ENCODE measurements at places on chromosomes 5 and 9.
A peak's percentile ranks its signal among the peaks of the same experiment; 100 is the strongest.

DNA sequence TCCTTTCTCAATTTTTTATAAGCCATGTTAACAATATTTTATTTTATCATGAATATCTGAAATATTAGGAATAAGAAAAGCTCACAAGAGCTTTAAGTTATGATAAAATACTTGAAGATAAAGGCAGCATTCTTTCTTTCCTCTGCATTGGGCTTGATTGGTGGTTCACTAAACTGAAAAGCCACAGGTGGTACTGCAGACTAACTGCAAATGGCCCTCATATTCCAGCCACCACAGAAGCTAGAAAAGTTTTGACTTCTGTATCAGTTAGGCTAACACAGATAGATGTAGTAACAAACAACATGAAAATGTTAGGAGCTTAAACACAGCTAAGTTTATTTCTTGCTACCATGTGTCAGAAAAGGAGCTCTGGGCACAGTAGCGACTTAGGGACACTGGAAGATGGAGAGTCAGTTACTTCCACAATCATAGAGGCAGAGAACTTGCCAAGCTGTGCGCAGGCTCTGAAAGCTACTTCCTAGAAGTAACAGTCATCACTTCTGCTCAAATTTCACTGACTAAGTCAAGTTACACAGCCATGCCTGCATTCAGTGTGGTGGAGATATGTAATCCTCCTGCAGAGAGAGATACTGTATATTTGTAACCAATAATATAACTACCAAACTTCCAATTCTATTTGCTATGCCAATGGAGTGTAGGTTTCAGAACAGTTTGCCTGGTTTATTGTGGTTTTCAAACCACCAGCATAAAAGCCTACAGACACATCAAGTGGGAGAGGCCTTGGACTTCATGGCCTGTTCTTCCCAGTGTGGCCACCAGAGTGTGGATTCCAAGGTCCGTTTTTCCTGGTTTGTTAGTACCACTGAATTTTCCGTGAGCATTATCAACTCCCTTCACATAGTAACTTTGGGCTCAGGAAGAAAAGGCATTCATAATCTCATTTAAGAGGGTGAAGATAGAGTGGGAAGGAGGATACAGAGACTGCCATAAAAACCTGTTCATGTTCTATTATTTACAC lies 268.3 kb downstream of the PJA2 start:
- DNase-seq = peak; percentile 28

DNA sequence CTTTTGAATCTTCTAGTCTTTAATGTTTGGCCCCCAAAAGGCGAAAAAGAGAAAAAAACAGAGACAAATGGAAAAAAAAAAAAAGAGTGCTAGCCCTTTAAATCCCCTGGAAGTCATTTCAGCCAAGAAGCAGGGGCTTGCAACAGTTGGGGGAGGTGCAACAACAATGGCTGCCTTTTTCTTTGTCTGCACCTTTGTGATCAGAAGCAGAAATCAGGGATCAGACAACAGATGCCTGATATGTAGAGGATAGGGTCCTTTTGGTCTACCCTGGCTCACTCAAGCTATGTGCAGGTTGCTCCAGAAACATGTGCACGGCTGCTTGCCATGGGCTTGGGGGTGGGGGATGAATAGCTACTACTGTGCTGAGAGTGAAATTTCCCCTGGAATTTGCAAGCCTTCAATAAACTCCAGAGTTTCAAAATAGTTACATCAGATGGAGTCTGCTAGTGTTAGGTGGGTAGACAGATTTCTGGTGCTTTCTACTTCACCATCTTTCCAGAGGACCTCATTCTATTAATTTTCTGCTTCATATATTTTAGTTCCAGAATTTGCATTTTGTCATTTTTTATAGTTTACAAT lies 150.9 kb downstream of the FGF18 start:
- DNase-seq = no peak

DNA sequence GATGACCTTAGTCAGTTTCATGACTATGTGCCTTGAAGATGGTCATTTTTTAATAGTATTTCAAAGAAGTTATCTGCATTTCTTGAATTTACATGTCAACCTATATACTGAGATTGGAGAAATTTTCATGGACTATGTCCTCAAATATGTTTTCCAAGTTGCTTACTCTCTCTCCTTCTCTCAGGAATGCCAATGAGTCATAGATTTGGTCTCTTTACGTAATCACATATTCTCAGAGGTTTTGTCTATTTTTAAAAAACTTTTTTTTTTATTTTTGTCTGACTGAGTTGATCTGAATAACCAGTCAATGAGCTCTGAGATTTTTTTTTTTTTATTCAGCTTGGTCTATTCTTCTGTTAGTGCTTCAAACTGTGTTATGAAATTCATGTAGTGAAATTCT lies 374.7 kb upstream of the GRIN3A start:
- DNase-seq = no peak

DNA sequence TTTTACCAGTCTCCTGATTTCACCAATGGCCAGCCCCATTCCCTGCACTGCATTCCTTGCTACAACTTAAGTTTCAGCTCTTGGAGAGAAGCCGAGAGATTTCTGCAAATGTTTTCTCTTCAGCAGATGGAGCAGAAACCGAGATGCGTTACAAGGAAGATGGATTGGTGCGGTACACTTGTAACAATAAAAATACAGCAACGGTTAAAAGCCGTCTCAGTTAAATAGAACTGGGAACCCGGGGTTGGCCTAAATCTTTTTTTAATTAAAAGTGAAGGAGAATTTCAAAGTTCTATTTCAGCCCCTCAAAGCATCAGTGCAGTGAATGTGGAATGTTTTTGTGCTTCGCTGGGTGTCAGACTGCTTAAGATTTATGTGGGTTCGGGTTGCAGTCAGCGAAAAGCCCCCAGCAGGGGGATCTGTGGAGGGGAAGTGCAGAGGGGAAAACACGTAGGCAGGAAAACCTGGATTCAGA lies 19.8 kb downstream of the BRINP1 start:
- no peak for DNase-seq

- peak; percentile 63 for DNase-seq
These were observed 179.0 kb upstream of the MOCS2 start for GRCh38 chr5:53288511-53288910.

- DNase-seq = no peak
These were observed 674.5 kb downstream of the PRELID2 start for GRCh38 chr5:145160679-145161078.

GRCh38 chr9:72443855-72444254 lies 77.6 kb upstream of the TMC1 start:
- DNase-seq = peak; percentile 44

DNA sequence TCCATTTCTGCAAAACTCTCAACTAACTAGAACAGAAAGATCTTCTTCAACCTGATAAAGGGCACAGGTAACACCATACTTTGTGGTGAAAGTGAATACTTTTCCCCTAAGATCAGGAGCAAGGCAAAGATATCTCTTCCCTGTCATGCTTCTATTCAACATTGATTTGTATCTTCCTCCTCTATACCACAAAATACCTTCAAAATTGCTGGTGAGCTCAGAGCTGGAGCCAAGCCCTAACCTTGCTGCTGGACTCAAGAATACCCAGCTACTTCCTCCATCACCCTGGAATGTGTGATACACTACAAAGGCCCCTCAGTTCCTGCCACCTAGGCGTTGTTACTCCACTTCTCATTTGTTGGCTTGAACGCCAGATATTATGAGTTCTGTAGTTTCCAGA lies 499.0 kb downstream of the ACTL7B start:
- no peak for DNase-seq

DNA sequence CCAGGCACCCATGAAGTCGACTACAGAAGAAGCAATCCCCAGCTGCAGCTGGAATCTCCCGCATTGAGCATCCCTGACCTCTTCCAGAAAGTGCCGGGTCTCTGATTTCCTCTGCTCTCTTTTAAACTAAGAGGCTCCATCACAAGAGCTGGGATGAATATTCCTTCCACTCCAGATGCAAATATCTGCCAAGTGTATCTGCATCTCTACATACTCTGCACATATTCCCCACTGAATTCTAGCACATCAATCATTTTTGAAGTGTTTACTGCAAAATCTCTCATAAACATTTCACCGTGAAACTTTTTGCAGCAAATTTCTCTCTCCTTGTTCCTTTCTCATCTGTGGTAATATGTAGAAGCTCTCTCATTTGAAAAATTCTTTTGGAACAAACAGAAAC lies 161.5 kb downstream of the GABRB2 start:
- no peak for DNase-seq

DNA sequence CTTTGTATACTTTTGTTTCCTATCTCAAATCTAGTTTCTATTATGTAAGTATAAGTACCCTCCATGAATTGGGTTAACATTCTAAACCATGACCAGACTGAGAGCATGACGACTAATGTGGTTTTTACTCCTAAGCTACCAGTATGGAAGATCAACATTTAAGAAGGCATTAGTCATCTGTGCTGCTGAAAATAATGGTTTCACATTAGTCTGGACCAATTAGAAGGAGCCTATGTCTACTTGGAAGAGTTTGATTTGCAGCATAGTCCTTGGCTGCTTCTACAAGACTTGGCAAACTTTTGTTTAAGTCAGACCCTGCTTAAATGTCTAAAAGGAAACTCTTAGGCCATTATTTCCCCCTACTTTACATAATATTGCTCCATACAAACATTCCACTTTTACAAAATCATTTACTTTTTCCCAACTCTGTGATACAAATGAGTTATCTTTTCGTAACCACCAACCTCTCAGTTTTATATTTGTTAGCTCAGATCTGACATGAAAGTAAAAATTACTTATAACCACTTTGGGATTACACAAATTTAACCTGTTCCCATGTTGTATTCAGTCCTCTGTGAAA lies 186.7 kb downstream of the COMMD10 start:
- DNase-seq = peak; percentile 26

DNA sequence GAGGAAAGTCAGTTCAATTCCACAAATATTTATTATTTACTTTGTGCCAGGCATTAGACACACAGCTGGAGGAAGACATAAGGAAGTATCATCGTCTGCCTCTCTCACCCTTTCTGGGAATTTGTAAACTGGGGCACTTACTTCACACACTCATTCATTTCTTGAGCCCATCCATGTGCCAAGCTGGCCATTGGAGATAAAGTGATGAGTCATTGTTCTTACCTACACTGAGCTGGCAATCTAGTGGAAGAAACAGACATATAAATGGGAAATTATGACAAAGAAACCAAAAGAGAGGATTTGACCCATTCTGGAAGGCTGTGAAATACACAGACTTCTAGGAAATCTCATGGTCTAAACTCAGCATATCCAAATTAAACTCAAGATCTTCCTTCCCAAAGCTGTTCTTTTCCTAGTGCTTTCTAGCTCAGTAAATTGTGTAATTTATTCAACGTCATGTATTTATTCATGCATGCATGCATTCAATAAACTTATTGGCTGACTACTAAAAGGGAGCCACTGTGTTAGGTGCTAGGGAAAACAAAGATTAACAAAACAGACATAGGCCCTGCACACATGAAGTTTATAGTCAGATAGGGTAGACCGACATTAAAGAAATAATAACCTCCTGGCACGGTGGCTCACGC lies 65.3 kb downstream of the SH3RF2 start:
- DNase-seq = no peak

GRCh38 chr9:109926421-109926869 lies 146.4 kb downstream of the PALM2AKAP2 start:
- DNase-seq = no peak

GRCh38 chr5:33032271-33033070 lies 321.4 kb downstream of the NPR3 start:
- DNase-seq = peak; percentile 82

GRCh38 chr9:70479880-70480291 lies 65.4 kb upstream of the KLF9 start:
- DNase-seq = peak; percentile 92

GRCh38 chr5:10445352-10445751 lies 3.7 kb downstream of the ROPN1L start:
- no peak for DNase-seq

DNA sequence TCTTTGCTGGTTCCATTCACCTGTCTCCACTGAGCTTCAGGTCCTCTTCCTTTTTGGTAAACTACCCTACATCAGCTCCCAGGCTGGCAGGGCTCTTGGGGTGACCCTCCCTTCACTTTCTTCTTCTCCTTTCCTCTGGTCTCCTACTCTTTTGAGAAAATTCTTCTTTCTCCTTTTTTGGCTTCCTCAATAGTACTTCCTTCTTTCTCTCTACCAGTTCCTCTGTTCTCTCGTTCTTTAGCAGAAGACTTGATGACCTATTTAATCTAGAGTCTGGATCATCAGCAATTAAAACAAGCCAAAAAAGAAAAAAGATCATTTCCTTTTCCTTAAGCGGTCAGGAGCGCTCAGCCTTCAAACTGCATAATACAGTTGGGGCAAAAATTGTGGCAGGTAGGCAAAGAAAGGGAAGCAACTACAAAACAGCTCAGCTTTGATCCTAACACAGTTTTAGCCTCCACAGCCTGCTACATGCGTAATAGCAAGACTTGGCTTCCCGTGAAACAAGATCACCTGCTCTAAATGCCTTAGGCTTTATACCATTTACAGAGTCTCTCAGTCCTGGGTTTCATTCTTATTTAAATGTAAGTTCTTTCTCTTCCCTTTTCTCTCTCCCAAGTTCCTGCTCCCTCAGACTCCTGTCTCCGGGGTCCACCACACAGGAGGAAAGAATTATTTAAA lies 14.0 kb upstream of the GSN start:
- DNase-seq = no peak

- DNase-seq = no peak
These were observed 116.5 kb downstream of the PDE4D start for GRCh38 chr5:59777028-59777427.

DNA sequence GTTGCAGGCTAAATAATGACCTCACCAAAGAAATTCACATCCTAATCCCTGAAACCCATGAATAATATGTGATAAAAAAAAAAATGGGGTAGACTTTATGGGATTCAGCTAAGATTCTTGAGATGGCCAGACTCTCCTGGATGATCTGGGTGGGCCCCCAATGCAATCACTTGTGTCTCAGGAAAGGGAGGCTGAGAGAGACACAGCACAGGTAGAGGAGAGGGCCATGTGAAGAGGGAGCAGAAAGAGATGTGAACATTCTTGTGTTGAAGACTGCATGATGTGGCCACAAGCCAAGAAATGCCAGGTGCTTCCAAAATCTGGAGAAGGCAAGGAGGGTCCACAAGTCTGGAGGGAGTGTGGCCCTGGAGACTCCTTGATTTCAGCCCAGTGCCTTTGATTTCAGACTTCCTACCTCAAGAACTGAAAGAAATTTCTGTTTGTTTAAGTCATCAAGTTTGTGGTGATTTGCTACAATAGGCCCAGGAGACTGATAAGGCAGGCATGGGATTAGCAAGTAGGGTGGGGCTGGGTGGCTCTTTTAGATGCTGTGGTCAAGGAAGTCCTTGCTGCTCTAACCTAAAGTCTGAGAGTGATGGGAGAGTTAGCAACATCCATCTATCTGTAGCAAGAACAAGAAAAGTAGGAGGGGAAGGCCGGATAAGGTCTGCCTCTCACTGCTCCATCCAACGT lies 86.6 kb upstream of the FAM120A start:
- no peak for DNase-seq

DNA sequence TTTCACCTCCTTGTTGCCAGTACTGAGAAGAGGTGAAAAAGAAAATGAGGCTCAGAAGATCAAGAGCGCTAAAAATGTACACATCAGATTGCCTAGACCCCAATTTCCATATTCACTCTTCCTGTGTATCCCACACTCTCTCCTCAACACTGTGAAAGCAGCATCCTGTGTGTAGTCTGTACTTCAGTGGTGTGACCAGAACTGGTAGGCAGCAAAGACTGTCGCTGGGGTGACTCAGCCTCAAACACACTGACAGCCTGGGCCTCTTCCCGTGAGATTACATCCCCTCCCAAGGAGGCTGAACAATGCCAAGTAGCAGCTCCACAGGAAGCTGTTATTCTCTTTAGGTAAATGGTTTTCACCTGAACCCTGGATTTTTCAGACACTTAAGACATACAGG lies 135.5 kb downstream of the CCDC192 start:
- DNase-seq = peak; percentile 71

GRCh38 chr5:111935835-111936234 lies 178.8 kb upstream of the NREP start:
- peak; percentile 36 for DNase-seq
